Stimulated activated CD4-positive, alpha-beta T cell treated with anti-CD3 and anti-CD28 coated beads, Interleukin-1b, Interleukin-23, amount 100 ng/mL, for 4 hours (primary cell): ENCODE measurements at places on chromosomes 4 and X.

DNA sequence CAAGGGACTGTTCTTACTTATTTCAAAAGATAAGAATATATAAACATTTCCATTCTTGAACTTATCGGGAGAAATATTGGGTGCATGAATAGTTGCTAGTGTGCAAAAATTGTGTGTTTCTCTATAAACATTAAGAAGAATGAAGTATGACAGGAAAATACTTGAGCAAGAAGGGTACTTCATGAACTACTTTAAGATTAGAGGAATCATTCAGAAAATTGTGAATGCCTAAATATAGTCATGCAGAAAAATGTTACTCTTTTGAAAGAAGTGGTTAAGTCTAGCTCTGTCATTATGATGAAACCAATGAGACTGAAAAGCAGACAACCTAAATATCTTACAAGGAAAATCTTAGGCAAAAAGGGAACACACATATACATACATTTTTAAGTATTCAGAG is 207.8 kb upstream of the PCDH18 start:
- DNase-seq, result no peak

DNA sequence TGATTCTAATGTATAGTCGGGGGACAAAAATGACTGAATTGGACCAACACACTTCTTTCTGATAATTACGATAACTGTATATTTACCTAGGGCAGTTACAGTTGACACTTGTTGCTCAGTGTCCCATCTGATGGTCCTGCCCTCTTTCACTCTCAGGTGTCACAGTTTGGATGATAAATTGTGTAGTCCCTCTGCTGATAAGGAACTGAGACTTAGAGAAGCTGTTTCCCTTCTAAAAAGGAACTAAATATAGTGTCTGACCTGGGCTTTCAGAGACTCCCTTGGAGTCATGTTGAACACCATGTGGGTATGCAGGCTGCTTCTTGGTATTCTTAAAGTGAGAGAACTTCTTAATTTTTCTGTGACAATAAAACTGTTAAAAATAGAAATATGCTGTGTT is 23.7 kb upstream of the PNPLA4 start:
- no peak for DNase-seq

DNA sequence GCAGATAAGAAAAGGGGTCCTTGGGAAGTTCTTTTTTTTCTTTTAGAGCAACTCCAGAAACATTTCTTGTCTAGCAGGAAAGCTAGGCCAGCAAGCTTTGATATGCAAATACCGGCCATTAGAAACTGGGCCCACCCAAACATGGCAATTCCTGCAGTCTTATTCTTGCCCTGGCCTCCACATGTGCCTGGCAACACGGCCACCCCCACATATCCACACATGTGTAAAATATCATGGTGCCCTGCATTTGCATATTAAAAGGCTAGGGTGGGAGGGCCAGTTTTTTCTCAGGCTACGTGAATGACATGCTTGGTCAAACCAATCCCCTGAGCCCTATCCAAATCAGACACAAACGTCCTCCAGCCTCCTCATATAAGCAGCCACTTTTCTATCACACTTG is 171.7 kb upstream of the ZCCHC13 start:
- DNase-seq, result no peak

GRCh38 chr4:46993075-46994006 is at the start of gene GABRA4:
Gene GABRA4, minus strand, starts transcription at chr4:46993581. Its CDS starts 157 bp downstream, at chr4:46993424.
- DNase-seq, result no peak

DNA sequence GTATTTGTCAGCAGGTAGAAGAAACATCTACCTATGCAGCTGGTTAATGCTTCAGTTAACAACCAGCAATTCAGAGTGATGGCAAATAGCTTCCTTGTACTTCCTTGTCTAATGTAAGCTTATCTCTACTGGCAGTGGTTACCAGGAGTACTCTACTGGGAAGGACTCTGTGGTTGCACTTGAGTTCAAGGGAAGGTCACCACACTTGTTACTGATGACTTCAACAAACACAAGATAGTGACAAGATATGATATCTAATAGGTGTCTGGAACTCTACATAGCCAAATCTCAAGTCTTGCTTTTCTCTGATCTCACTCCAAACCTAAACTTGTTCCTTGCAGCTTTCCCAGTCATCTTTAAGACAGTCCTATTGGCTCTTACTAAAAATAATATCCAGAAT is 1644.9 kb upstream of the TENM3 start:
- DNase-seq, result no peak
